ENCODE measurements at places on chromosomes 2 and 18. TPM values are rescaled to one million over a fixed set of nuclear protein-coding genes. Genes with fewer than 3 reads are reported as not detected.
A peak's percentile ranks its signal among the peaks of the same experiment; 100 is the strongest.

- DNase-seq: peak; percentile 51
Measured at GRCh38 chr2:120177001-120177621, 46.1 kb downstream of the TMEM185B start.

DNA sequence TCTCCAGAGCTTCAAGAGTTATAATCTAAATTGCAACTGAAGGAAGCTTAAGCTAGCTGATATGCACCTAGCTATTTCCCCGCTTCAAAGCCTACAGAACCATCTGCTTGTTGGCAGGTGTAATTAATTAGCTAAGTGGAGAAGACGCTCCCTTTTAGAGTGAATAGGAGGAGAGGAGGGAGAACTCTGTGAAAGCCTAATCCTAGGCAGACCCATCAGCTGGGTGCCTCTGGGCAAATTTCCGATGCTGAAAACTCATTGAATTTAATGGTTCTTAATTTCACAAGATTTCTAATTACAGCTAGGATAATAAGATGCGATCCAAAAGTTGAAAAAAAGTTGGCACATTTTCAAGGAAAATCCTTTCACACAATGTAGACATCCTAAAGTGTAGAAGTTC lies 735.9 kb downstream of the ERBB4 start:
- no peak for DNase-seq

Gene SERPINB3
- total RNA-seq: not detected

- no peak for DNase-seq
Measured at GRCh38 chr2:176999301-176999700, 213.3 kb upstream of the HNRNPA3 start.

Gene STAMBP
- total RNA-seq: 47.0 TPM

Gene LYPD1
- total RNA-seq: 1.8 TPM

Gene VWA3B
- 2.7 TPM for total RNA-seq
